ENCODE measurements at places on chromosomes 7 and 10. TPM values are rescaled to one million over a fixed set of nuclear protein-coding genes. Genes with fewer than 3 reads are reported as not detected.

DNA sequence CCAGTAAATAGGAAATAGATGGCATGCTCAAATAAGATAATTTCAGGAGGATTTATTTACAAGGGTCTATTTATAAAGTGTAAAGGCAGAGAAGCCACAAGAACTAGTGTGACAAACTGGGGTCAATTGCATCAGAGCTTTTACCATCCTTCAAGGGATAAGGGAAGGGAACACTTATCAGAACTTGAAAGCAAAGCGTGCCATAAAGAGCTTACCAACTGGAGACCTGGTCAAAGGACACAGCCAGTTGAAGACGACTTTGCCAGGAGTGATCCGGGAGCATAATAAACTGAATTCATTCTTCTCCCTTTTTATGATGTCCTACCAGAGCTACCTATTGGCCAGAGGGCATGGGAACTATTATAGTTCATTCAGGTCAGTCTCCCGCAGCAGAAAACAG, 3.2 kb upstream of the PPP1R3A start:
- no peak for DNase-seq

GRCh38 chr10:129850790-129851189, 113.3 kb downstream of the EBF3 start:
- DNase-seq, result no peak

GRCh38 chr10:67015225-67015624, 89.4 kb downstream of the LRRTM3 start:
- DNase-seq, result no peak

Gene PNLIPRP2
- not detected for total RNA-seq

DNA sequence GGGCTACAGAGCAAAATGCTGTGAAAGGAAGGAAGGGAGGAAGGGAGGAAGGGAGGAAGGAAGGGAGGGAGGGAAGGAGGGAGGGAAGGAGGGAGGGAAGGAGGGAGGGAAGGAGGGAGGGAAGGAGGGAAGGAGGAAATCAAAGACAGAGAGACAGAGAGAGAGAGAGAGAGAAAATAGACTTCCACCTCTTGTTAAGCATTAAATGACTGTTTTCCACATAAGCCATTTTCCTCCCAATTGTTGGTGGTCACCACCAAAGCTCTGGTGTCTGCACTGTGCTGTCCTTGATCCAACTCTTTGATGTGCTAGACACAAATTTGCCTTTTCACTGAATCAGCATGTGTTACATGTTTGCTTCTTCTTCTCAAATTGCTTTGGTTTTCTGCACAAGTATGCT, 90.7 kb upstream of the INHBA start:
- no peak for DNase-seq
